ENCODE measurements at places on chromosomes 3 and 15.

DNA sequence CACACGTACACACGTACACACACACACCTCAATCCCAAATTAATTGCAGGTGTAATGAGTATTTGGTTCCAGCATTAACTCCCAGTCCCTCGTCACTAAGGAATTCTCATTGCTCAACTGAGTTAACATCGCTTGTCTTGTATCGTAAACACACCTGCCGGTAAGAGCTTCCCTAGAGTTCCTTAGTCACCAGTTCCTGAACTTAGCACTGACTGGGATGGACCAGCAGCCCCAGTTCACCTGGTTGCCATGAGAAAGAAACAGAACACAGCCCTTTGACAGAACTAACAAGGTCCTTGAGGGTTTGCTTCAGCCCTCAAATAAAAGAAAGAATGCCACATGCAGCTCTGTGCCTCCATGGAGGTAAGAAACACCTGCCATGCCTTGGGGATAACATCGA is 66.3 kb upstream of the SLCO3A1 start:
- no peak for DNase-seq

DNA sequence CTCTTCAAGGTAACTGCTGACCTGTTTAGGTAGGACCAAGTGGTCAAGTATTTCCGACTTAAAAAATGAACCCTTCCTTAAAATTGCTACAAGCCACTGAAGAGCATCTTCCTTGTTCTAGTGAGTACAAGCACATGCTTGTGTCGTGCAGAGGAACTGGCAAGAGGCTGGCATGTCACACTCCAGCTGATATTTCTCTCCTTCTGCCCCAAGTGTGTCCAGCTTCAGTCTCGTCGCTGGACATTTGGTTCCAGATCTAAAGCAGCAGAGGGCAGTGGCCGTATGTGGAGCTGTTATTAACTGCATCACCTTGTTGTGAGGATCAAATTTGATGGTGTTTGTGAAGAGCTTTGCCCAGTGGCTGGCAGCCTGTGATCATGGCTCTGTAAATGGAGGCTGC is 10.0 kb downstream of the RBP2 start:
- no peak for DNase-seq

GRCh38 chr15:98800437-98801233 is 152.3 kb downstream of the IGF1R start:
- peak; percentile 37 for DNase-seq

DNA sequence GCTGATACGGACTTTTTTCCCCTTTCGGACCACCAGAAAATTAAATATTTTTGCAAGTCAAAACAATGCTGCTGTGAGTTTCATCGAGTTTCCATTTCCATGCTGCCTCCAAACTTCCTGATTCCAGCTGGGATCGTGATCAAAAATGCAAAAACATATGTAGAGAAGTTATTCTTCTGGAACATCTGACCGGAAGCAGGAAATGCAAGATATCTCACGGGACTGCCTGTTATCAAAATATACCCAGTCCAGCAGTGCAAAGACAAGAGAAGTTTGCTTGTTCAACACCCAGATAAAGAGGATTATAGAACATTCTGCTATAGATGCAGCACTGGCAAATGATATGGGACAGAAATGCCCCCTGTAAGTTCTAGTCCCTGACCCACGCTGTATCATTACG is 726.7 kb upstream of the NR2F2 start:
- DNase-seq: no peak

DNA sequence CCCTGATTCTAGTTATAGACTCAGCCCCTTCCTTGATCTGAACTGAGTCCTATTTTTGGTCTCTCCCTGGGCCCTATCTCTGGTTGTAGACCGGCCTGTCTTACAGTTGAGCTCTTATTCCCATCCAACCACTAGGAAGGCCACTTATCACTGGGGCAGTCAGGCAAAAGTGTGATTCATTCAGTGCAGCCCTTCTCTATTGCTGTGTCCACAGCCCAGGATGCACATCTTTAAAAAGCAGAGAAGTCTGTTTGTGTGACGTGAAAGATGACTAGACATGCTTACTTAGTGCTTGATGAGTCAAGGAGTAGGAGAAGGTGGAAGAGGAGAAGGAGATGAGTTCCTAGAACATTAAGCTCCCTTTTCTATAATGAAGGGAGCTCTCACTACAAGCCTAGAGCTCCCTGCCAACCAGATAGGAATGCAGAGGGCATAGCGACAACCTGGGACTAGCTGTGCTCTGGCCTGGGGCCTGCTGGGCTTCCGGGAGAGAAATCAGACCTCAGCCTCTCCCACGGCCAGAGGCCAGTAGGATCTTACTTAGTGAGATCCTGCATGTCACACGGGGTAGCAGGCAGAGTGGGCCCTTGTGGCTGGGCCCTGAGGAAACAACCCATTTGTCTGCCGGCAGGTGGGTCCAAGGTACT is 25.7 kb downstream of the INSYN1 start:
- DNase-seq: no peak

GRCh38 chr15:48292458-48292857 is 38.8 kb upstream of the DUT start:
- DNase-seq: no peak

DNA sequence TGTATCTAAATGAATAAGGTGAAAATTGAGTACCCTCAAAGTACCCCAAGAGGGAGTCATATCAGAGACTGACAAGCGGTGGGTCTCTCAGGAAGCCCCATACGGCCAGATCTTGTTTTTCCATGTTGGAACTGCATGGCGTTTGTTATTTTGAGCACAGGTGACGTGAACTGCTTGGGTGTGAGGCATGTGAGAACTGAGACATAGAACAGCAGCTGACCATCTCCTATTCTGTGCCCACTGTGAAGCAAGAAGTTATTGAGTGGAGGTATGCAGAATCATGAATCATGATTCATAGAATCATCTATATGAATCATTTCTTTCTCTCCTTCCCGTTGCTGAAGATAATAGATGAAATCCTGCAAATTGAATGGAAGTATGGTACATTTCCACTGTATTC is 4.6 kb downstream of the VPS8 start:
- DNase-seq: no peak

DNA sequence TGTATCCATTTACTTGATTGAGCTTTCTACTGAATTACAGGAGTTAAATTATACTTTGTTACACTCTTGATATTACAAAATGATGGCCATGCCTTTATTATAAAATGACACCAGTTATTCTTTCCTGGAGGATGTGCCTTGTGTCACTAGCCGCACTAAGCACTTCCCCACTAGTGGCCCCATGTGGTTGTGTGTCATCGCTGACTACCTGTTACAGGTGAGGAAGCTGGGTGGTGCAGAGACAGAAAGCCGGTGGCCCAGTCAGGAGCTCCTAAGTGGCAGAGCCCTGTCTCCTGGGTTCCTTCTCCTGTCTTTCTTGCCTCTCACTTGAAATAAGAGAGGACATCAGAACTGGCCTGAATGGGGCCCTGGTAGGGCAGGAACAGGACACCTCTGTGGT is 96.8 kb downstream of the IGF1R start:
- no peak for DNase-seq

- no peak for DNase-seq
These were observed 1092.0 kb downstream of the NAALADL2 start for GRCh38 chr3:175951047-175951694.

DNA sequence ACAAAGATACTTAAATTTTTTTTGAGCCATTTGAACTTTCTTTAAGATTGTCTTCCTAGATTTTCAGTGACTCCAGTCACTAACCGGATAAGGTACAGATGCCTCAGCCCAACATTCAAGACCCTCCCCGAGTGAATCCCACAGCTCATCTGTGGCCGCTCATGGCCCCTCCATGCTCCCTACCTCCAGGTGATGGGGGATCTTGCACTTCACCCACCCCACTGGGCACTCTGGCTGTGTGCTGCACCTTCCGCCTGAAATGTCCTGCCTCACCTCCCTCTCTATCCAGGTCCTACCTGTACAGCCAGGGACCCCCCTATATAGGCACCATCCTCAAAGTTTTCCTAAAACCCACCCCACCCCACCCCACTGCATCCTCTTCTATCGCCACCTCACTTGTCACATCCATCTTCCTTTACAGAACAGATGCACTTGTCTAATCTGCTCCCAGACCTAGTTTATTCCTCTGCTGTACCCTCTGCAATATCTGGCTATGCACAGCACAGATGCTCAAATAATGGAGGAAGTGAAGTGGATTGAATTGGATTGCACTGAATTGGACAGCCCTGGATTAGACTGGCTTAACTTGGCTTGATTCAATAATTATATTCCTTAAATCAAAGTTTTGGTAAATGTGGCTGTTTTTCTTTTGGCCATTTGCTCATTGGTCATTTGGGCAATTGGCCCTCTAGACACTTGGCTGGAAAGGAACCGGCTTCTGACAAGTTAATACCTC is 24.5 kb downstream of the NTRK3 start:
- no peak for DNase-seq

DNA sequence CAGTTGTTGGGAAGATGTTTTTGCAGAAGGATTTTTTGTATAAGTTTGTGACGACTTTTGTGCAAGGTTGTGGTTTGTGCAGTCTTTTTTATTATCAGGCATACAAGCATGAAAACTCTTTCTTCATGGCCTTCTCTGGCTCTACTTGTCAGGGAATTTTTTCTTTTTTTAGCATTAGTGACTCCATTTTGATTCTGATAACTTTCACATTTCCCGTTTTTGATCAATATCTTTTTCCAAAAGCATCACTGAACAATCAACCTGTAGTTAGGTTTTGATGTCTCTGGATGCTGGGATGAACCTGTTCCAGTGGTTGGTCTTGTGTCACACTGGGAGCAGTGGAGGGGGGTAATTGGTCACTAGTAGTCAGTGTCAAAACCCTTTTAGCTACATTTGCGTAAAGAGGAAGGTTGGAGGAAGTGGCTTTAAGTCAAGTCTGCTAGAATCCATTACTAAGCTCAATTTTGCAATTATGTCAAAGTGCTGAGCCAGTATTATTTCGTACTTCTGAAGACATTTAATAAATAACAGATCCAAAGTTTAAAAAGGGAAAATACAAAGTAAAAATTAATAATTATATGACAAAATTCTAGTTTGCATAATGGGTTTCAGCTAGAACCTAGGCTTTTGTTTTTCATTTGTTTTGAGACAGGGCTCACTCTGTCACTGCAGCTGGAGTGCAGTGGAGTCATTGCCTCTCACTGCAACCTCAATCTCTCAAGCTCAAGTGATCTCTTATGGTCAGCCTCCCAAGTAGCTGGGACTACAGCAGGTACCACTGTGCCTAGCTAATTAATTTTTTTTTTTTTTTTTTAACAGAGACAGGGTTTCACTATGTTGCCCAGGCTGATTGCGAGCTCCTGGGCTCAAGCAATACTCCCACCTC is 18.8 kb upstream of the CFAP161 start:
- peak; percentile 79 for DNase-seq

GRCh38 chr15:51132384-51133139 is 37.9 kb upstream of the TNFAIP8L3 start:
- peak; percentile 47 for DNase-seq

- DNase-seq: no peak
These were observed 10.4 kb upstream of the SEMA4B start for GRCh38 chr15:90190606-90191343.

DNA sequence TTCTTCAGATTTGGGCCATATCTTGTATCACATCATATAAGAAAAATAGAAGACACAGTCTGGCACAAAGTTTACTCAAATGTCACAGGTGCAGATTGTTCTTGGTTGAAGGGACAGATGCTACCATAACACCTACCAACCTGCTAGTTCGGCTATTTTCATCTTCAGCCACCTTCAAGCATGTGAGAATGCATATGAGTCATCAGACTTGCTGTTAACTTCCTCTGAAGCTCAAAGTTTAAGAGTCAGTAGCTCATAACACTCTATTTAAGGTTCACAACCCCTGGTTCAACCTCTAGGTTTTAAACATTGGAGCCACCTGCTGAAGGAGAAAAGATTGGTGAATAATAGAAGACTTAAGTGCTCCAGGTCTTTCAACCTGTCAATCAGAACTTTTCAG is 522.8 kb downstream of the NLGN1 start:
- DNase-seq: no peak

GRCh38 chr3:87979527-87979926 is 79.3 kb downstream of the CGGBP1 start:
- DNase-seq: no peak

GRCh38 chr15:57298204-57298603 is 78.1 kb upstream of the CGNL1 start:
- peak; percentile 85 for DNase-seq

GRCh38 chr3:66303491-66303901 is 82.7 kb downstream of the SLC25A26 start:
- no peak for DNase-seq

DNA sequence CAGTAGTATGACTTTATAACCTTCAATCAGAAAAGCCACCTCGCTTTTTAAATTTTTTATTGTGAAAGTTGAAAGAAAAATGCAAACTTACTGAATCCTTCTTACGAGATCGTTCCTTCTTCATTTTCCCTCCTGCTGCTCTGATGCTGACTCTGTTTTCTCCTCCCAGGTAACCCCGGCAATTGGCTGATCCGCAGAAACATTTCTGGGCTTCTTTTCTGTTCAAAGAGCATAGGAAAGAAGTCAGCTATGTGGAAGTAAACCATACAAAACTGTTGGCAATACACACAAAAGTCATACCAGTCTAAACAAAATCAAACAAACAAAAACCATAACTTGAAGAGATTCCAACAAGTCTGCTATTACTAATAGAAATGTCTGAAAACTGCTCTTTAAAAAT is 66.0 kb downstream of the SETD2 start:
- no peak for DNase-seq

All from suppressor macrophage treated with lipopolysaccharide for 4 hours (primary cell).